ENCODE measurements at places on chromosomes 16 and 17.
A peak's percentile ranks its signal among the peaks of the same experiment; 100 is the strongest.

DNA sequence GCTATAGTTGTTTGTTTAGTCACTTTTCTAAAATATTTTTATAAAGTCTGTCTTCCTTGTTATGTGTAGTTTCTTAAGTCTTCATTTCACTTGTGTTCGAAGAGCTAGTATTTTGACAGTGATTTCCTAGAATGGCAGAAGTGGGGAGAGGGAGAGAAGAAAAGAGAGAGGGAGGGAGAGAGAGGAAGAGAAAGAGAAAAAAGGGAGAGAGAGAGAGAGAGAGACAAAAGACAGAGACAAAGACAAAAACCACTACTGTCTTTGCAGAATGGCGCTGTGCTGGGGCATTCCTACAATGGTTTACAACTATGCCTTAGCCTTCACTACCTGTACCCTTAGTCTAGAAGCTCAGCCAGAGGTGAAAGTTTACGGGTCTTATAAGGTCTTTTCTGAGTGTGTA, 90.5 kb downstream of the CA4 start:
- no peak for DNase-seq

GRCh38 chr16:72898216-72898825, 149.6 kb downstream of the ZFHX3 start:
- no peak for DNase-seq

- DNase-seq: no peak
Observed at GRCh38 chr17:70327723-70328122, 158.4 kb downstream of the KCNJ2 start.

DNA sequence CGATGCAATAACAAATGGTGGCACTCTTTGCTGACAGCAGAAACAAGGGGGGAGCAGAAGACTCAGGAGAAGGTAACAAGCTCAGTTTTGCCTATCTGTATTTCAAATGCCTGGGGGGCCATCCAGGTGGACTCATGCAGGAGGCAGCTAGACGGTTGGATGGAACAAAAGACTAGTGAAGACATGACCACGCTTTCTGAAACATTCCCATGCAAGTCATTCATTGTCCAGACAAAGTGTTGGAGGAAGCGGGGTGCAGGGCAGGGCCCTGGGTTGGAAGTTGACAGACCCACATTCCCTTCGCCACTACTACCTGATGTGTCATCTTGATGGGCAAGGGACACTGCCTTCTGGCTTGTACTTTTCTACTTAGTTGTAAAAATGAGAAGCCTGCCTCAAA, 29.8 kb upstream of the CRYBA1 start:
- DNase-seq: no peak

GRCh38 chr17:41655611-41656111, 31.3 kb upstream of the KRT17 start:
- no peak for DNase-seq

DNA sequence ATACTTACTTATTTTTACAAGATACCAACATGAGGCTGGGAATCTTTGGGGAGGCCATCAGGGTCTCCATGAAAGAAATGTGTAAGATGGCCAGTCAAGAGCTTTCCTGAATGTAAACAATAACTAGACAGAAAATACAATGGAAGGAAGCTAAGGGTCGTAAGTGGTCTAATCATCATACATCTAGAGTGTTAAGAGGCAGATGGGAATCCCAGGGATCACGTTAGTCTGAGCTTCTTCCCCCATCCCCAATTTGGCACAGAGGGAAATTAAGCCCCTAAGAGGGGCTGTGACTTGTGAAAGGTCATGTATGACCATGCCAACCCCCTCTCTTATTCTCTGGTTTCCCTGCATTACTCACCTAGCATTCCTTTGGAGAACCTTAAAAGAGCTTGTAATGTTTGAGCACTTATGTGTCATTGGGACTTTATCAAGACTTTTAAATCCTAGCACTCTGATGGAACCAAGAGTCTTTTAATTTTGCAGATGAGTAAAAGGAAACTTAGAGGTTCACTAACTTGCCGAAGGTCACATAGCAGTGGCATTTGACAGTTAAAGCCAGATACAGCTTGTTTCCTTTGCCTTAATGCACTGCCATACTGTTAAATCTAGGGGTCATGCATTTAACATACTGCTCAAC, 46.1 kb downstream of the DCUN1D3 start:
- no peak for DNase-seq

- no peak for DNase-seq
Observed at GRCh38 chr17:80986816-80987475, 4.7 kb upstream of the CHMP6 start.

GRCh38 chr16:86903068-86903467, 324.7 kb downstream of the FOXL1 start:
- no peak for DNase-seq

- DNase-seq: no peak
Observed at GRCh38 chr17:29592850-29593551, at the start of gene ANKRD13B. Gene ANKRD13B (plus strand): TSS chr17:29593132. CDS start chr17:29593622, 490 bp downstream.

DNA sequence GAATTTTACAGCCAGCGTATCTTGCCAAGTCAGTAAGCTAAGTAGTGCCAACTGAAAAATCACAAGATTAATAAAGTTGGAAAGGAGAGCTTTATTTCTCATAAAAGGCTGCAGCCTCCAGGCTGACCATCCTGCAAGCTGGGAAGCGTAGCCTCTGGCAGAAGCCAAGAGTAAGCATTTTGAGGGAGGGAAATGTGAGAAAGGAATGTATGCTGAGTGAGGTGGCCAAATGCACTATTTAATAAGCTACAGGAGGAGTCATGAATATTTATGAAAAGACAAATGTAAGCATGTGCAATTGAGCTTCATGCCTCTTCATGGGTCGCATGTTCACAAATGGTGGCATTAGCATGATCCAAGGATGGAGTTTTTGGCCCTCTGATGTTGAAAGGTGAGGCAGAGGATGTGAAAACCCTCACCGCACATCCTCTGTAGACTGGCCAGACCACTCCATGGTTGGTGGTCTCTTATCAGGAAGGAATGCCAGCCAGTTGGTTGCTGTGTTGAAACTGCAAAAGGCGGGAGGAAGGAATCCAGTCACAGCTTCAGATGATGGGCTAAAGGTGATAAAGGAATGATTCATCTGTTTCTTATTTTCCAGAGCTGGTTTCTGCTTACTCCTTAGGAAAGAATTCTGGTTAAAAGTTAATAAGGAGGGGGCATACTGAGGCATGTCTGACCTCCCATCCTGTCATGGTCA, 9.2 kb downstream of the KRT33B start:
- no peak for DNase-seq

DNA sequence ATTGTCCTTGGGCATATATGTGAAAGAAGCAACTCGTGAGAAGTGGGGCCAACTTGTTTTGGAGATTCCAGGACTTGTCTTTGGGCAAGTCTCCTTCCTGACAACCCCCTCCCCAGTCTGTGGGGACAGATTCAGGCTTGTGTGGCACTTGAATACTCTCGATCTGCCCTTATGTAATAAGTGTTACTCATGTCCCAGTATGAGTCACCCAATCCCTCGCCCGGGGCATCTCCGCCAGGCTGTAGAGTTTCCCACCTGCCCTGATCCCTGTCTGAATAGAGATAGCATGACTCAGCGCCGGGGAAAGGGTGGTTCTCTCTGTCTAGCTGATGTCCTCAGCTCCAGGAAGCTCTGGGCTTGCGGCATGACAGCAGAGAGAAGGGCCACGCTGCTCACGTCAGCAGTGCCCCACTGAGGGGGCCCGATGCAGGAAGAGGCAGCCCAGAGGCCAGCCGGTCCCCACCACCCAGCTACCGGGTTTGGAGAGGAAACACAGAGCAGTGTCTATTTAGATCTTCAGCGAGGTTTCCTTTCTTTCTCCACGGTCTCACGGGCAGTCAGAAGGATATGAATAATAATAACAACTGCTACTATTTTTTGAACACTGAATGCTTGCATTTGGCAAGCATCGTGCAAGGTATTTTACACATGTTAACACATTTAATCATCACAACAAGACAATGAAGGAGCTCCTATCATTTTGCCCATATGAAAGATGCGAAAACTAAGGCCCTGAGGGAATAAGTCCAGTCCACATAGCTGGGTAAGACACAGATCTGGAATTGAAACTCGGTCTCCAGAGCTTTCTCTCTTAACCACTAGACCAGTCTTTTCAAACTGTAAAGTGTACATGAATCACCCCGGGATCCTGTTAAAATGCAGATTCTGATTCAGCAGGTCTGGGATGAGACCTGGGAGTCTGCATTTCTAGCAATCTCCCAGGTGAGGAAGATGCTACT, 426.7 kb upstream of the MAF start:
- DNase-seq: no peak

- DNase-seq: no peak
Observed at GRCh38 chr16:15732416-15732815, 82.4 kb downstream of the NDE1 start.

DNA sequence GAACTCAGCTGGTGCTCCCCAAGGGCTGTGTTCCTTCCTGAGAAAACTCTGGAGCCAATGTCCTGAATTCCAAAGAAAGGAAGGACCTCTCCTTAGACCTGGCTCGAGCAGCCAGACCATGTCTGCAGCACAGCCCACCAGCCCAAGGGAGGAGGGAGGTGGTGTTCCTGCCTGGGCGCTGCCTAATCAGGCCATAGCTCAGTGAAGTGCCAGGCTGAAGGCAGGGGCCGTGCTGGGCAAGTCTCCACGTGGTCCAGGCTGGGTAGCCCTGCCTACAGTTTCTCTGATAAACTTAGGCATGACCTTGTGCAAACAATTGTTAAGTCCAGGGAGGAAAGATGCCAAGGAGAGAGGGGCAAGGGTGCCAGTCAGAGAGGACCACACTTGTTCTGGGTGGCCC, 76.8 kb downstream of the MPRIP start:
- DNase-seq: no peak

DNA sequence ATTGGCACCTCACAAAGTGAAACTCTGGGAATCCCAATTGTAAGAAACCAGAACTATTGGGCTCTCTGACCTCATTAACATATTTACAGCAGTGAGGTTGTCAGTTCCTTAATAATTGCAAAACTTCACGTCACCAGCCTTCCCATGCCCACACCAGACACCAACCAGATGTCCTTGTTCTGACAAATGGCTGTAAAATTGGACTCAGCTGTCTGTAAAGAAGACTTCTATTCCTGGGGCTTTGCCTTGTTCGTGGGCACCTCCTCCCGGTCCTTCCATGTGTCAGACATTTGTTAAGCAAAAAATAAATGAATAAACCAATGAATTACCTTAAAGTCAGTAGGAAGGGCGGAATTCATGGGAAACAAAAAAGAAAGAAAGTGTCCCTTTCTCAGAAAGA, 284.3 kb upstream of the CDH11 start:
- no peak for DNase-seq

- DNase-seq: no peak
Observed at GRCh38 chr17:69228576-69228975, at the start of gene ABCA10. Gene ABCA10 (minus strand): TSS chr17:69228824. CDS start chr17:69225358, 3,466 bp downstream.

DNA sequence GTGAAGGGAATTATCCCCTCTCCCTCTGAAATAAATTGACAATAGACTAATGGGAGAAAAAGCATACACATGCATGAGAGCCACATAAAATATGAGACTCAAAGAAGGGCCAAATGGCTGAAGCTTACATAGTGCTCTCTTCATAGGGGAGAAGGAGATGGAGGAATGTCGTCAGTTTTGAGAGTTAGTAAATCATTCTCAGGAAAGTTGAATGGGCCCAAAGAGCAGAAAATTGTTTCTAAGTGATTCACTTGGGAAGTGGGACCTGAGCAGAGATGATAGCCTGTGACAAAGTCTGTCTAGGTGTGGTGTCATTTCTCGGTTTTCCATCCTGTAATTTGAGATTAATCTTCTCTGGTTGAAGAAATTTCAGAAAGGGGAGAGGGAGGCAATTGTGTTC, 35.0 kb downstream of the BCAS3 start:
- DNase-seq: no peak

DNA sequence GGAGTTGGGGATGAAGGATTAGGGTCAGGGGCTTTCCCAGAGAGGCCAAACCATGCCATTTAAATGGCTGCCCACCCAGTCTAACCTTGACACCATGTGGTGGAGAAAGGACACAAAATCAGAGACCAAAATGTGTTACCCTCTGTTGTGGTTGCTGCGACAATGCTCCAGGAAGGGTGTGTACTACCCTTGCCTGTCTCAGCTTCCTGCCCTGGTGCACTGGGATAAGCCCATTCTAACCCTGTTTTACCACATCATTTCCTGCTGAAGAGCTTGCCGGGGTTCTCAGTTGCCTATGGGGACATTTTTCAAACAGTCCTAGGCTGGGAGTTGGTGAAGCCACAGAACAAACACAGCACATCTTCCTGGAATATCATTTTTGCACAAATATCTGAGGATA, 4.9 kb downstream of the OR4D1 start:
- DNase-seq: peak; percentile 16

DNA sequence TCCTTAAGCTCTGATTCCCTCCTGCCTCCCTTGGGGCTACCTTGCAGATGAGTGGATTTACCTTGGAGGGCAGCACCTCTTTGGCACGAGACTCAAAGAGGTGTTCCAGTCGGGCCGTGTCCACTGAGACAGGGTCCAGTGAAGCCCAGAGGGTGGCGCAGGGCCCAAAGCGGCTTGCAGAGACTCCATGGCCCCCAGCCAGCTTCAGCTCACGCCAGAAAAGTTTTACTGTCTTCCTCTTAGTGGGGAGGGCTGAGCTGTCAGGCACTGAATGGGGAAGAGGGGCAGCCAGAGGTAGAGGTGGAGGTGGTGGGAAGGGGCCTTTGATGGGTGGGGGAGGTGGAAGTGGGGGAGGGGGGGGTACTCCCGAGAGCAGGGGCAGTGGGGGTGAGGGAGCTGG, 6.7 kb downstream of the TMEM208 start:
- DNase-seq: no peak

DNA sequence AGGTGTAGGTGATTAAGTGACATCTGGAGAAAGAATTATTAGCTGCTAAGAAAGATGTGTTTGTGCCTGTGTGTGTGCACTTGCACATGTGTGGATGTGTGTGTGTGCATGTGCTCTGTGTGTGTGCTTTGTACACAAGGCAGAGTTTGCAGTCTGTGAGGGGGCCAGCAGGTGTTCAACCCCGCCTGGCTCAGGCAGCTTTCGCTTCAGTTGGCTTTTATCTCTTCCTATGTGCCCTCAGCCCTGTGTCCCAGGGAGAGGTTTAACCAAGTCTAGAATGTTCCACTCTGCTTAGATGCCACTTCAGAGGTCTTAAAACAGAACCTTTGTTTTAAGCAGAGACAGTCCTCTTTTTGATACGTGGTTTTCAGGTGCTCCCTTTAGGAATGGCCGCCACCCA, 58.8 kb downstream of the CDH13 start:
- DNase-seq: no peak

GRCh38 chr17:70370816-70371215, 201.5 kb downstream of the KCNJ2 start:
- no peak for DNase-seq

GRCh38 chr17:1473841-1474240, 17.8 kb upstream of the CRK start:
- no peak for DNase-seq

GRCh38 chr17:34378664-34379101, 15.7 kb upstream of the CCL1 start:
- DNase-seq: peak; percentile 71

Measured in KG1 (cell line).